ENCODE measurements at places on chromosomes 5 and 9.

GRCh38 chr9:37390759-37391158 lies 31.7 kb upstream of the GRHPR start:
- no peak for DNase-seq

DNA sequence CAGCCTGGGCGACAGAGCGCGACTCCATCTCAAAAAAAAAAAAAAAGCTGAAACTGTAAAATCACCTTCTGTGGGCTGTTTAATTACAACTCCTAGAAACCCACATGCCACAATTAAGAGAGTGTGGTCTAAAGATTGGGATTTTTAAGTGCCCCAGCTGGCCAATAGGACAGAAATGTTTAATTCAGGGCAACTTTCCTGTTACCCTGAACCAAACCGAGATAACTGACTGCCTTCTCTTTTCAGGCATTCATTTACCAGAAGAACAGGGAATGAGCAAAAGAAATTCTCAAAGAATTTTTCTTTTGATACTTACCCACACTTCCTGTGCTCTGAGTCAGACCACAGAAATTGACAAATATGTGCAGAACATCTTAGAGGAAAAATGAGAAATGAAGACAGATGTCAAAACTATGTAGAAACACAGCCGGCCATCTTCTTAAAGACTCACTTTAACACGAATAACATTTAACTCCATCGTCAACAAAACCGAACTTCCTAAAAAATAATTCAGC lies 221.3 kb upstream of the DAPK1 start:
- no peak for DNase-seq

- DNase-seq, result no peak
Measured at GRCh38 chr5:31427724-31428309, 104.1 kb downstream of the DROSHA start.

- no peak for DNase-seq
Measured at GRCh38 chr5:51034222-51034901, 348.9 kb upstream of the ISL1 start.

DNA sequence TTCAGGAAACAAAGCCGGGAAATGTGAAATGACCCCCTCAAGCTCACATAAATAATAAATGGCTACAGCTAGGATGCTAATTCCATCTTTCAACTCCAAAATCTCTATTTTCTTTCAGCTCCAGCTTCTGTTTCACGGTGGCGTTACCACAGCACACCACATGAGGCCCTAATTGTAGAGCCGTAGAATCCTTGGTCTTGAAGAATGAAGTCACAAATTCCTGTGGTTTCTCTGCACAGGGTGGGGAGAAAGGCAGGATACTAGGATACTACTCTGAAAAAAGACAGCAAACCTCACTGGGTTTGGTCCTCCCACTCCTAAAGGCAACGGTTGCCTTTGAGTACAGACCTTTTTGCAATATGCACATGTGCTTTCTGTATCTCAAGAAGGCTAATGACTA lies 13.9 kb upstream of the RARS1 start:
- no peak for DNase-seq

DNA sequence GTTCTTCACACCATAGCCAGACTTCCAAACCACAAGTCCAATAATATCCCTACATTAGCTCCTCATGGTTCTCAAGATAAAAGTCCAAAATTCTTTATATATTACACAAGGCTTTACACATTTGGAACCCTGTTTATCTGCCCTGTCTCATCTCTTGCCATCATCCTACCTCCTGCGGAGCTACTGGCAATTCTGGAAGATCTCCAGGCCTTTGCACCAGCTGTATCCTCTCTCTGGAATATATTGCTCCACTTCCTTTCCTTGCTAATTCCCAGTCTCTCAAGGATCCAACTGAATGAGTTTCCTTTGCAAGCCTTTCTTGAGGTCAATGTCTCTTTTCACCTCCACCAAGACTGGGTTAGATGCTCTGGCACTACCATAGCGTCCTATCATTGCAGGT lies 41.3 kb upstream of the MIER3 start:
- DNase-seq, result no peak

DNA sequence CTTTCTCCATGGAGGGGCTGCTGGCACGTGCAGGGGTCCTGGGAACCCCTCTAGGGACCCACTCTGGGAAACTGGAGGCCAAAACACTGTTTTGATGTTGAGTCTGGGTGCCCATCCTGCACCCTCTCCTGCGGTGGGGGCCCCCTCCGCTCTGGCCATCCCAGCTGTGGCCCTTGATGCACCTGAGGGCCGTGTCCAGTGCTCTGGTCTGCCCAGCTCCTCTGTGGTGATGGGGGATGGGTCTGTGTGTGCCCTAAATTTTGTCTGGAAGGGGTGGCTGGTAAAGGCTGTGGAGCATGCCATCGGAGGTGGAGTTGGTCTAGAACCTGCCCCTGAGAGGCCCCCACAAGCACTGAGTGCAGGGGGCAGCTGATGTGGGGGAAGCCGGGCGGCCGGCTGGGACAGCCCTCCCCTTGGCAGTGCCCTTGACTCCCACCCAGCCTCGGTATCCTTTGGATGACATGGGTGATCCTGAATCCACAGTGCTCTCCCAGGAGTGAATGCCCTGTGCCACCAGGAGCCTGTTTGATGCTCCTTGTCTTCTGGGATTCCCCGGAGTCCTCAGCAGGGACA lies 26.3 kb downstream of the AHRR start:
- DNase-seq, result no peak

GRCh38 chr5:141695627-141696215 lies 13.7 kb upstream of the ARAP3 start:
- DNase-seq, result no peak

DNA sequence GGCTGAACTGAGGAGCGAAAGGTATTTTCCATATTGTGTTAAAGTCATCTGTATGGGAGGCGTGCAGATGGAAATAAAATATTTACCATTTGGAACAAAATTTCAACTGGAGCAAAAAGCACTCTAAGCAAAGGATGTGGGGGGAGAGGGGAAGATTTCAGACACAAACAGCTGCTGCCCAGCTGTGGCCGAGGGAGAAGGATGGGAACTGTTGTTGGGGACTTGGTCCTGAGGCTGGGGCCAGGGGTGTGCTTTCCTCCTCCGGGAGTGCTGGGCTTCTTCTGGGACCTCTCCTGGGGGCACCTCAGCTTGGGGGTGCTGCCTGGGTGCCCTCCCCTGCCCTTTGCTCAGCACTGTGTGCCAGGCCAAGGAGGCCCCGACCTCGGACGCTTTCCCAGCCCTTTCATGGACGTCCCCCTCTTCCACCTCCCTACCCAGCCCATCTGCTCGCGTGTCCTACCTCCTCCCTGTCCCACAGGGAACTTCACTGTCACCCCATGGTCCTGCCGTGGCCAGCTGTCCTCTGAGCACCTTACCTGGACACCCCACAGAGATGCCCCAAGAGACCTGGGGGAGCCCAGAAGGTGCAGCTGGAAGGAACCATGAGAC lies 101.9 kb upstream of the COL5A1 start:
- no peak for DNase-seq

- DNase-seq, result no peak
Measured at GRCh38 chr9:72467766-72468738, 53.4 kb upstream of the TMC1 start.

DNA sequence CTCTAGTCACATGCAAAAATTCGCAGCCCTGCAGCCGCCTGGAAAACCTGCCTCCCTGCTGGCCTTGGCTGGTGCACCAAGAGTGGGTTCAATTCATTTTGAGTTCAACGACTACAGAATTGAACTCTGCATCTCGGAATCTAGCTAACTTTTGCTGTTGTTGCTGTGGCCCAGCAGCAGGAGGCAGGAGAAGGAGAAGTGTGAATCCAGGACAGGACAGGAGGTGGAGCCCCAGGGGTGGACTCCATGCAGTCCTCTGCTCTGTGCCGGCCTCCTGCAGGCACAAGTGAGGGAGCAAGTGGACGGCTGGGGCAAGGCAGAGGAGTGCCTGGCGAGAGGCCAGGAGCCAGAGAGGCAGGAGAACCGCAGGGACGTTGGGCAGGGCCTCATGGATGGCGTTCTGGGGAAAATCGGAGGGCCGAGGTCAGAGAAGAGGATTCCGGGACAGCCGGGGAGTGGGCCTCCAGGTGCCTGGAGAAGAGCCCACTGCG lies 214.2 kb downstream of the FANCC start:
- DNase-seq, result no peak

GRCh38 chr5:93577854-93578812 lies 2.9 kb downstream of the NR2F1-AS1 start:
- no peak for DNase-seq

DNA sequence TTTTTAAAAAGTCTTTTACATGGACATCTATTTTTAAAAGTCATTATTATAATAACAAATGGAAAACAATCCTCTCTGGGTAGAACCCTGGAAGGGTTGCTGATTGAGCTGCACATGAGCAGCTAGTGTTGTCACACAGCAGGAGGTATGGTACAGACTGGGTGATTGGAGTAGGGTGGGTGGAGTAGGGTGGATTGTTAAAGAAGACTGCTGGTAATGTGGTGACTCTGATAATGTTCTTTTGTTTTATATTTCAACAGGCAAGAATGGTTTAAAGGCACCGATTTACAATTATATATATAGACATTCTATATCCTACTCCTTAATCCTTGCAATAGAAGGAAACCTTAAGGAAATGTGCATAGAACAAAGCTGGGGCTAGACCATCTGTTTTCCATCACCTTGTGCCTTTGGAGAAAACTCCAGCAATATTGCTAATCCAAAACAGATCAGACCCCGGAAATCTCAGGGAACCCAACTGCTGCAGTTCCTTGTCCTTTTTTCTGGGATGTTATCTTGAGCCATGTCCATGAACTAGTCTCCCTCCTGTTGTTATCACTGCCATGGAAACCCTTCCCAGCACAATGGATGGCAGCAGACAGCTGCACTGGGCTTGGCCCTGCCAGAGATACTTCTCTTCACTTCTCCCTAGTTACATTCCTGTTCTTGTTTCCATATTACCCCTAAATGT lies 129.7 kb downstream of the YIPF5 start:
- DNase-seq, result no peak

GRCh38 chr9:88579050-88579715 lies 44.2 kb downstream of the NXNL2 start:
- DNase-seq, result no peak

- no peak for DNase-seq
Measured at GRCh38 chr5:107812570-107813141, 141.9 kb upstream of the EFNA5 start.

GRCh38 chr5:139273322-139273571 lies 20.3 kb upstream of the MATR3 start:
- DNase-seq, result no peak

- DNase-seq, result no peak
Measured at GRCh38 chr5:113282472-113282871, 152.3 kb downstream of the TSSK1B start.

DNA sequence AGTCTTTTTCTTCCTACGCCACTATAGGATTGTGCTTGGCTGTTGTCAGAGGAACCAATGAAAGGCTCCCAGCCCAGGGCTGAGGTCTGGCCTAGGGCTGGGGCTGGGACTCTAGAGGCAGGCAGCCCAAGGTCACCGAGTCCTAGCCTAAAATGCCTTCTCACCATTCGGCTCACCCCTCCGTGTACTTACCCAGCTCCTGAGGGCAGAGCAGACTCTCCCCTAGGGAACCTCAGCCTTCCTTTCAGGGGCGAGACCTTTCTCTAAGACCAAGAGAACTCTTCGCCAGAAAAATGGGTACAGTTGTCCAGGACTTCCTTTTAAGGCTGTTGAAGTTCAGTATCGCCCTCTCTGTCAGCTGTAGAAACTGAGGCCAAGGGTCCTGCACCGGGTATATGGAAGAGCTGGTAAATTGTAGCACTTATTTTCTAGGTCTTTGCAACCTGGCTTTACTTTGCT lies 1.7 kb upstream of the SPRY4 start:
- DNase-seq, result no peak

DNA sequence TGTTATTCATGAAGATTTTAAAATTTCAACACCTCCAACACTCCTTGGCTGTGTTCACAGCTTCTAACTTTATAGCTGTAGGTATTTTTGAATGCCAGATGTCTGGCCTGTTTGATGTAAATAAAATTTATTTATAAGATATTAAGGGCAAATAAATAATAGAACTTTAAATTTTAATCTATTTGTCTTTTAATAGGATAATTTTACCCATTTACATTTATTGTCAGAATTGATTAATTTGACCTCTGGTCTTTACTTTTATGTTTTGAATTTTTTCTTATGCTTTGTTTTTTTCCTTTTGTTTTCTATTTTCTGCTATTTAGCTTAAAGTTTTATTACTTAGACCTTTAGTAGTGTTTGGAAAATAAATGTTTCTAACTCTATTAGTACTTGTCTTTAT lies 94.6 kb downstream of the UGCG start:
- DNase-seq, result no peak

DNA sequence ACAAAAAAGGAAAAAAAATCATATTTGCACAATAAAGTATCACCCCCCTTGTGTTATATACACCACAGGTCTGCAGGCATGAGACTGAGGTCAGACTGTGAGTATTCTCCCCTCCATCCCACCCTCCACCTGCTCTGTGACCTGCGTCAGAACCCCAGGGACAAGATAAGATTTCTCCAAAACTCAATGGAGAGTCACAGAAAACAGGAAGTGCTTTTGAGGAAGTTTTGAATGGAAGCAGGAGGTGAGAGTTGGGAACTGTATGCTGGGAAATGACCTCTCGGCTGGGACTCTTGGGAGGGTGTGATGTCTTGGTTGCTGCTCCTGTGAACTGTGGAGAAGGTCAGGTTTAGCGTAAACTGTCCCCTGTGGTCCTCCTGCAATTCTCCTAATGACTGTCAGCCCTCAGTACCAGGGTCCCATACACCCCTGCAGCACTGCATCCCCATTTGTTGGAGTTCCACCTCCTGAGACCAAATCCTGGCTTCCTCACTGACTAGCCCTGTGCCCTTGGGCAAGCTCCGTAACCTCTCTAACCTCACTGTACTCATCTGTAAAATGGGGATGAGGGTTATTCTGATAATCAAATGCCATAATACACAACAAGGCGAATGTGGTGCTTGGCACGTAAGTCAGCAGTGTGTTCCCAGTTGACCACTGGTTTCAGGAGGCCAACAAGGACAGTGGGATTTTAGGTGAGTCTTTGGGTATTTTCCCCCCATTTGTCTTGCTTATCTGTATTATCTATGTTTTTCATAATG lies 6.9 kb upstream of the CTSL start:
- no peak for DNase-seq

- DNase-seq, result no peak
Measured at GRCh38 chr5:83322273-83322924, 149.1 kb upstream of the VCAN start.

- DNase-seq, result no peak
Measured at GRCh38 chr9:137310189-137311052, 8.3 kb upstream of the NRARP start.

- no peak for DNase-seq
Measured at GRCh38 chr5:160649304-160649703, 202.7 kb downstream of the ATP10B start.

Data from stimulated activated CD8-positive, alpha-beta memory T cell treated with anti-CD3 and anti-CD28 coated beads, Interleukin-4, amount 100 ng/mL, for 1 hour (primary cell).